Activated T-helper 1 cell treated with anti-CD3 and anti-CD28 coated beads, Interleukin-2, amount 50 U/mL, for 16 hours (primary cell): ENCODE measurements at places on chromosomes 3 and 15.

DNA sequence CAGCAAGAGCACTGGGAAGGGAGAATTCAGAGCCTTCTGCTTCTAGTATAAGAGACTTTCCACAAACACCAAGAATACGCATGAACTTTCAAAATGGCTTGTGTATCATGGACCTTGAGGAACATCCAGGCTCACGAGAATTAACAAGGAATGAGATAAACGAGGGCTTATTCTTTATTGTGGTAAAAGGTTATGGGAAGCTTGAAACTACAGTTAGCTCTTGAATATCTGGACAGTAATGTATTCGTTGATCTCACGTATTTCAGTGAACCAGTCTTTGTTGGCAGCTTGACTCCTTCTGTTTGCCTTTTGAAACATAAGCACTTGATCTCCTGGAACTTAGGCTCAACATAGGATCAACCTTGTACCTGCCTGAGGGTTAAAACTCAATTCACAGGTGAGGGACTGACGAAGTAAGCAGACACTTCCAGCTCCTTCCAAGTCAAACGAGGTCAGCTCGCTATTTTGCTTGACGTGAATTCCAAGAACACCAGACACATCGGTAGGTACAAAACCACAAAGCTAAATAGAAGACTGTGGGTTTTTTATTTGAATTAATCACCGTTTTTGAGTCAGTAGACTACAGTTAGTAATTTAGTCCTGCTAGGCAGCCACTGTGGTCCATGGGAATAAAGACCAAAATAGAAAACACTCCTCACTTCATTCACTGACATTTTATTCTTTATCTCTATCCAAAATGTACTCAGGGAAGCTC is 30.8 kb downstream of the GALNT15 start:
- no peak for DNase-seq

DNA sequence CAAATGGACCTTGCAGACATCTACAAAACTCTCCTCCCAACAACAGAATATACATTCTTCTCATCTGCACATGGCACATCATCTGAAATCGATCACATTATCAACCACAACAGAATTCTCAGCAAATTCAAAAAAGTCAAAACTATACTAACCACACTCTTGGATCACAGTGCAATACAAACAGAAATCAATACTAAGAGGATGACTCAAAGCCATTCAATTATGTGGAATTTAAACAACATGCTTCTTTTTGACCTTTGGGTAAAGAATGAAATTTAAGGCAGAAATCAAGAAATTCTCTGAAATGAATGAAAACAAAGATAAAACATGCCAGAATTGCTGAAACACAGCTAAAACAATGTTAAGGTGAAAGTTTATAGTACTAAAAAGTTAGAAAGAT is 358.1 kb downstream of the NSUN3 start:
- DNase-seq = no peak

DNA sequence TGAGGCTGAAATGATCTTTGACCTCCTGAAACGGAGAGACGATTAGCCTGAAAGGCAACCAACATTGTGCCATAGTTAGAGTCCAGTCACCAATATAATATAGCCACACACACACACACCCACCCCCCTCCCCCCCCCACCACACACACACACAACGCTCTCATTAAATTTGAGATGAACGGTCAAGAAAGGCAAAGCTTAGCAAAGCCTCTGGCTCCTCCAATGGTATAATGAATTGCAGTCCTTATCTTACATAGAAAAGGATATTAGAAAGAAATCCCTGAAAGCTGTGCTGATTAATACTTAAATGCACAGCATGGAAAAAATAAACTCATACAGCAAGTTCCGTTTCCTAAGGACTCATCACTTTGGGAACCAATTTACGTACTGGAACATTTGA is 876 bp upstream of the ZNF385D start:
- DNase-seq = no peak

DNA sequence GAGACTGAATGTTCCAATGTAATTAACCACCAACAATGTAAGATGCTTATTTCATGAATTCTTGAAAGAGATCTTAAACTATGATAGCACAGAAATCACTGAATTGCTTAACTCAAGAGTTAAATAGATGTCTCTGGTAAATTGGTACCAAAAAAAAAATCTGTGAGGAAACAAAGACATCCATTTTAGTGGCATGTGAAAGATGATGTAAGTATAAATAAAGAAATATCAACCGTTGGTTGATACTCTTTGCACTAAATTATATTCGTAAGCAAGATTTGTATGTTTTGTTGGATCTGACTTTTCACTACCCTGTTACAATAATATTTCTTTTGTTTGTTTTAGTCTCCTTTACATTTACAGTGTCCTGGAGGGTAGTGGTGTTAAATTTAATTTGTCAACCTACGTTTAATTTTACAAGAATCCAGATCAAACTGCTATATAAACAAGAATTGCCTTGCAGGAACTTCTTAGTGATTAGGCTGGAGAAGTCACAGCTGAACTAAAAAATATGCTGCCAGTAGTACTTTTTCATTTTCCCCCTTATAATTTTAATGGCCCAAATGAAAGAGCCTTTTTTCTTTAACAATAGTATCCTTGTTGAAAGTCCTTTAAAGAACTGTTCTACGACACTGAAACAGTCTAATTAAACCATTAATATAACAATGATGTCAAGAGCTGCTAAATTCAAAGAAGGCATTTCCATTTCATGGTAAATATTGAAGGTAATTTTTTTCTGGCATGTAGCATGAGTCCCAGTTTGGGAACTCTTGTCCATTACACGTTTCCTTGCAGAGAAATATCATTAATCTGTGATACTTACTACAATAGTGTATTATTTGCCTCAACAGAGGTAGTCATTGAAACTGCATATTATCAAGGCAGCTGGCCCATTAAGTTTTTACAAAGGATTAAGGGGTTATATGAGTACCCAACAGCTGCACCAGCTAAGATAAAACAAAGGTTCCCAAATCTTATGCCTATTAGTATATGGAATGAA is 109.6 kb upstream of the PHLDB2 start:
- DNase-seq = no peak

GRCh38 chr3:46902188-46902631 is 24.7 kb downstream of the PTH1R start:
- DNase-seq = no peak

- no peak for DNase-seq
These were observed 4.3 kb downstream of the PROS1 start for GRCh38 chr3:93969443-93969842.

GRCh38 chr15:90481023-90481422 is 48.7 kb upstream of the CRTC3 start:
- DNase-seq = no peak
